ENCODE measurements at places on chromosomes 13 and 19. TPM values are rescaled to one million over a fixed set of nuclear protein-coding genes. Genes with fewer than 3 reads are reported as not detected.
A peak's percentile ranks its signal among the peaks of the same experiment; 100 is the strongest.

The TGFBR3L gene
- 1.1 TPM for total RNA-seq

The GRIK5 gene
- 5.8 TPM for total RNA-seq

DNA sequence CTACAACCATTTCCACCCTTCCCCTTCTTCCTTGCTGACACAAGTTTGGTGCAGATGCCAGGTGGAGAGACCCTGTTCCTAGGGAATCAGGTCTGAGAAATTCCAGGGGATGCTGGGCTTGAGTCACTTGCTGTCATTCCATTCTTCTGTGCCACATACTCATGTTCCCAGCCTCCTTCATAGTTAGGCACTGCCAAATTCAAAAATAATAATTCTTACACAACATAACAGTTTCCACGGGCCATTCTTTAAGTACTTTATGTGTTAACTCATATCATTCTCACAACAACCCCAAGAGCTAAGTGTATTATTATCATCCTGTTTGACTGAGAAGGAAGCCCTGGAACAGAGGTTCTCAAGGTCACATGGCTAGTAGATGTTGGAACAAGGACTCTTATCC is 27.1 kb upstream of the POMP start:
- H3K27ac ChIP-seq, result no peak overlapping the region
- H3K4me3 ChIP-seq, result no peak overlapping the region
- DNase-seq, result no peak
- H3K4me1 ChIP-seq, result peaks cover 3% of the 10 kb centered on the region

- peak overlapping the region; percentile 10 for H3K4me3 ChIP-seq
- DNase-seq, result no peak
- peaks cover 3% of the 10 kb centered on the region for H3K27me3 ChIP-seq
- peaks cover 22% of the 10 kb centered on the region for H3K4me1 ChIP-seq
- H3K36me3 ChIP-seq, result peaks cover 5% of the 10 kb centered on the region
- H3K27ac ChIP-seq, result no peak overlapping the region
Measured at GRCh38 chr19:40400559-40400958, 10.6 kb upstream of the HIPK4 start.

DNA sequence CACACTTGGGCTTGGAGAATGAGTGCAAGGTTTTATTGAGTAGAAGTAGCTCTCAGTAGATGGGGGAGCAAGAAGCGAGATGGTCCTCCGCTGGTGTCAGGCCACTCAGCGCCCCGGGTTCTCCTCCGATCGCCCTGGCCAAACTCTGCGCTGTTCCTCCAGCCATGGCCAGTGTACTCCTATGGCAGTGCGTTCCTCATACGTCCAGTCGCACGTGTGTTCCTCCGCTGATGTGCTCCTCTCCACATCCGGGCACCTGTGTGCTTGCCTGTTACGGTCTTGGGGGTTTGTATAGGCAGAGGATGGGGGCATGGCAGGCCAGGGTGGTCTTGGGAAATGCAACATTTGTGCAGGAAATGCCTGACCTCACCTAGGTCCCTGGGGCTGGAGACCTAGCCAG is 1899.4 kb downstream of the PCDH9 start:
- no peak overlapping the region for H3K4me3 ChIP-seq
- H3K36me3 ChIP-seq, result no peaks in the 10 kb centered on the region
- H3K27me3 ChIP-seq, result no peaks in the 10 kb centered on the region
- no peak for DNase-seq
- peaks cover under 1% of the 10 kb centered on the region for H3K4me1 ChIP-seq

DNA sequence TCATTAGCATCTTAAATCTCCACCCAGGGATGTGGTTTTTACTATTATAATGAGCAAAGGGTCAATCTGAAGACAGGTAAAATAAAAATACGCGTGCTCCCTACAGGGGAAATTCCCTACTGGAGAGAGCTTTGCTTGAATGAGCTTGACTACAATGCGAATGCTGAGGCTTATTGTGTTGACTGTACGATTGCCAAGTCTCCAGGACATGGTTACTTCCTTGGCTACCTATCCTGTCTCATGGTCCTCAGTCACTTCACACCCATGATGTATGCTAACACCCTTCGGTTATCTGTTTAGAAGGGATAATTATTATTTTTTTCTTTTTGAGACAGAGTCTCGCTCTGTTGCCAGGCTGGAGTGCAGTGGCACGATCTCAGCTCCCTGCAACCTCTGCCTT is 61.7 kb downstream of the ZNF627 start:
- DNase-seq, result no peak
- peaks cover 43% of the 10 kb centered on the region for H3K36me3 ChIP-seq
- no peaks in the 10 kb centered on the region for H3K4me1 ChIP-seq
- no peak overlapping the region for H3K4me3 ChIP-seq

- H3K4me1 ChIP-seq, result no peaks in the 10 kb centered on the region
- H3K27me3 ChIP-seq, result peaks cover 23% of the 10 kb centered on the region
- H3K36me3 ChIP-seq, result no peaks in the 10 kb centered on the region
- H3K27ac ChIP-seq, result no peak overlapping the region
- no peak overlapping the region for H3K4me3 ChIP-seq
- DNase-seq, result no peak
Measured at GRCh38 chr19:50943074-50943828, 9.6 kb downstream of the KLK5 start.

GRCh38 chr19:15526408-15526807 is 18.1 kb downstream of the CYP4F22 start:
- no peaks in the 10 kb centered on the region for H3K27me3 ChIP-seq
- H3K4me1 ChIP-seq, result no peaks in the 10 kb centered on the region
- DNase-seq, result no peak

DNA sequence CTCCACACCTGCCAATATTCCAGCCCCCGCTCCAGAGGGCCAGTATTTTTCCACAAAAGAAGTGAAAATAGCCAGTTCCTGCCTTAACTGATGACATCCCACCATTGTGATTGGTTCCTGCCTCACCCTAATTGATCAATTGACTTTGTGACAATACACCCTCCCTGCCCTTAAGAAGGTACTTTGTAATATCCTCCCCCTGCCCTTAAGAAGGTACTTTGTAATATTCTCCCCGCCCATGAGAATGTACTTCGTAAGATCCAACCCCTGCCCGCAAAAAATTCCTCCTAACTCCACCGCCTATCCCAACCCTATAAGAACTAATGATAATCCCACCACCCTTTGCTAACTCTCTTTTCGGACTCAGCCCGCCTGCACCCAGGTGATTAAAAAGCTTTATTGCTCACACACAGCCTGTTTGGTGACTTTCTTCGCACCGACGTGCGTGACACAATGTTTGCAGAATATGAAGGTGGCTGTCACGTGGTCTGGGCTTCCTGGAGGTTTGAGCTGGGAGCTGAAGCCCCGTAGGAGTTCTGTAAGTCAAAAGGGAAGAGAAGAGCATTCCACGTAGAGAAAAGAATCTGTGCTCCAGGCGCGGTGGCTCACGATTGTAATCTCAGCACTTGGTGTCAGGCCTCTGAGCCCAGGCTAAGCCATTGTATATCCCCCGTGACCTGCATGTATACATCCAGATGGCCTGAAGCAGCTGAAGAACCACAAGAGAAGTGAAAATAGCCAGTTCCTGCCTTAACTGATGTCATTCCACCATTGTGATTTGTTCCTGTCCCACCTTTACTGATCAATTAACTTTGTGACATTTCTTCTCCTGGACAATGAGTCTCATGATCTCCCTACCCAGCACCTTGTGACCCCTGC is 6.2 kb upstream of the FUT3 start:
- DNase-seq, result no peak
- no peaks in the 10 kb centered on the region for H3K36me3 ChIP-seq
- no peak overlapping the region for H3K27ac ChIP-seq
- no peak overlapping the region for H3K4me3 ChIP-seq
- H3K27me3 ChIP-seq, result no peaks in the 10 kb centered on the region

DNA sequence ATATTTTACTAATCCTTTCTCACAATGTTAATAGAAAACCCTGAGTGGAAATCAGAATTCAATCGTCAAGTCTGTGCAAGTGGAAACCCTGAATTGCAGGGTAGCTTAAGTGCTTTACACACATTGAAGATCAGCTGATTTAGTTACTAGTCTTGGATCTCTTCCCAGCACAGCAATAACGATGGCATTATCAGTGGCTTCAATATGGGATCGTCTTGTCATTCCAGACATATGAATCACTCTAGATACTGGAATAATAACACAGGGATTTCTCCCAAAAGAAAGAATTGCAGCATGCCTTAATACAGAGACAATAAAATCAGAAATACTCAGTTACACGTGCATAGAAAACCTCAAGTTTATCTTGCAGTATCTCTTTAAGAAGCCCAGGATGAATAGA is 12.6 kb upstream of the METTL21C start:
- H3K27ac ChIP-seq, result no peak overlapping the region
- H3K36me3 ChIP-seq, result no peaks in the 10 kb centered on the region
- peaks cover 20% of the 10 kb centered on the region for H3K4me1 ChIP-seq
- H3K27me3 ChIP-seq, result no peaks in the 10 kb centered on the region
- H3K4me3 ChIP-seq, result no peak overlapping the region
- no peak for DNase-seq

The MAMSTR gene
- total RNA-seq, result 2.0 TPM

- no peaks in the 10 kb centered on the region for H3K4me1 ChIP-seq
- no peak overlapping the region for H3K27ac ChIP-seq
Measured at GRCh38 chr13:43422116-43422515, 364.7 kb downstream of the ENOX1 start.

GRCh38 chr19:33032218-33032781 is 32.4 kb downstream of the RHPN2 start:
- no peak for DNase-seq
- H3K36me3 ChIP-seq, result peaks cover 8% of the 10 kb centered on the region
- H3K4me3 ChIP-seq, result no peak overlapping the region
- H3K4me1 ChIP-seq, result peaks cover 2% of the 10 kb centered on the region
- H3K27ac ChIP-seq, result peak overlapping the region; percentile 85

The LPAR6 gene
- 10.1 TPM for total RNA-seq

- H3K27me3 ChIP-seq, result peaks cover 28% of the 10 kb centered on the region
- H3K27ac ChIP-seq, result no peak overlapping the region
- peaks cover 2% of the 10 kb centered on the region for H3K36me3 ChIP-seq
- H3K4me1 ChIP-seq, result peaks cover 3% of the 10 kb centered on the region
Measured at GRCh38 chr19:3580156-3580934, 4.9 kb upstream of the GIPC3 start.

- peaks cover 7% of the 10 kb centered on the region for H3K4me1 ChIP-seq
- H3K27ac ChIP-seq, result no peak overlapping the region
- peak; percentile 55 for DNase-seq
- H3K4me3 ChIP-seq, result no peak overlapping the region
- H3K36me3 ChIP-seq, result no peaks in the 10 kb centered on the region
Measured at GRCh38 chr19:30391554-30392551, 19.7 kb downstream of the ZNF536 start.

The CSNK1A1L gene
- not detected for total RNA-seq

The SHISA7 gene
- total RNA-seq, result 0.05 TPM

The DIAPH3 gene
- total RNA-seq, result 8.6 TPM

- H3K4me1 ChIP-seq, result peaks cover 5% of the 10 kb centered on the region
- no peak overlapping the region for H3K4me3 ChIP-seq
- H3K36me3 ChIP-seq, result peaks cover 10% of the 10 kb centered on the region
- H3K27me3 ChIP-seq, result no peaks in the 10 kb centered on the region
Measured at GRCh38 chr19:615619-616018, 17.7 kb downstream of the POLRMT start.

The ANGPTL8 gene
- not detected for total RNA-seq

The PGLYRP2 gene
- not detected for total RNA-seq

The OR7G1 gene
- not detected for total RNA-seq

GRCh38 chr19:17475541-17476115 is 5.3 kb downstream of the SLC27A1 start:
- no peak overlapping the region for H3K4me3 ChIP-seq
- no peak overlapping the region for H3K27ac ChIP-seq
- no peak for DNase-seq
- H3K27me3 ChIP-seq, result no peaks in the 10 kb centered on the region
- no peaks in the 10 kb centered on the region for H3K36me3 ChIP-seq

DNA sequence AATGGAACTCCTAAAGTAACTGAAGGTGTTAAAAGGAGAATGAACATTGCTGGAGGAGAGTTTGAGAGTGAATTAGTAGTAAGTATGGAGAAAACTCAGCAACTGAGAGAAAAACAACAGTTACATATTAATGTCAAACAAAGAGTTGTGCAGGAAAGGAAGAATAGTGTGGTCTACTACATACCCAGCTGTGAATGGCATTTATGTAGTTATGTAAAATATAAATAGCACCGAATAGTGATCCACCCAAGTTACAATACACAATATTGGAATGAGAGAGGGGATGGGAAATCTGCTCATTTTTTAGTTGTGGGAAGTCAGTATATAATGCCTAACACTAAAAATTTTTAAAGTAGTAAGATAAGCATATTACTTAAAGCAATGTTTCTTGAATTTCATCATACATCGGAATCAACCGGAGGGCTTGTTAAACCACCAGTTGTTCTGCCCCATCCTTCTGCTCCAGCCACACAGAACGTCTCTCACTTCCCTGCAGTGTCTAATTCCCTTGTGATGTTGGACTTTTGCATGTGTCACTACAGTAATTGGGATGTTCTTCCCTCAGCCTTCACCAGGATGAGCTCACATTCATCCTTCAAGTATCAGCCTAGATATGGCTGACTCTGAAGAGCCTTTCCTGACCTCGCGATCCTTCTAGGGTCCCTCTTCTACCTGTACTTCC is 11.5 kb downstream of the CCDC70 start:
- H3K4me3 ChIP-seq, result no peak overlapping the region
- H3K27ac ChIP-seq, result no peak overlapping the region
- H3K4me1 ChIP-seq, result peaks cover 23% of the 10 kb centered on the region
- H3K27me3 ChIP-seq, result no peaks in the 10 kb centered on the region
- H3K36me3 ChIP-seq, result no peaks in the 10 kb centered on the region

The TMEM238 gene
- total RNA-seq, result 14.0 TPM

The NOSIP gene
- total RNA-seq, result 62.0 TPM

GRCh38 chr13:112968910-112969691 is at the start of gene MCF2L:
Gene MCF2L, plus strand, starts transcription at chr13:112969214. Its CDS starts 166 bp downstream, at chr13:112969380.
- peaks cover 20% of the 10 kb centered on the region for H3K27me3 ChIP-seq
- H3K4me1 ChIP-seq, result peaks cover 13% of the 10 kb centered on the region
- peak within 1 kb of the TSS; percentile 94 for H3K4me3 ChIP-seq
- DNase-seq, result no peak
- H3K27ac ChIP-seq, result peak within 1 kb of the TSS; percentile 82
- H3K36me3 ChIP-seq, result no peaks in the 10 kb centered on the region

- H3K4me3 ChIP-seq, result no peak overlapping the region
- no peak for DNase-seq
- peaks cover 45% of the 10 kb centered on the region for H3K4me1 ChIP-seq
- peaks cover 6% of the 10 kb centered on the region for H3K36me3 ChIP-seq
- H3K27me3 ChIP-seq, result no peaks in the 10 kb centered on the region
- no peak overlapping the region for H3K27ac ChIP-seq
Measured at GRCh38 chr13:46687810-46688209, 109.2 kb downstream of the ESD start.

The ZNF486 gene
- total RNA-seq, result 15.3 TPM

Measured in type B pancreatic cell (in vitro differentiated cells).